Cerebellum (tissue), 4 donors: ENCODE measurements at places on chromosomes 7 and 10.

- DNase-seq, result no peak
Measured at GRCh38 chr10:133279326-133280226, 2.9 kb upstream of the ADAM8 start.

DNA sequence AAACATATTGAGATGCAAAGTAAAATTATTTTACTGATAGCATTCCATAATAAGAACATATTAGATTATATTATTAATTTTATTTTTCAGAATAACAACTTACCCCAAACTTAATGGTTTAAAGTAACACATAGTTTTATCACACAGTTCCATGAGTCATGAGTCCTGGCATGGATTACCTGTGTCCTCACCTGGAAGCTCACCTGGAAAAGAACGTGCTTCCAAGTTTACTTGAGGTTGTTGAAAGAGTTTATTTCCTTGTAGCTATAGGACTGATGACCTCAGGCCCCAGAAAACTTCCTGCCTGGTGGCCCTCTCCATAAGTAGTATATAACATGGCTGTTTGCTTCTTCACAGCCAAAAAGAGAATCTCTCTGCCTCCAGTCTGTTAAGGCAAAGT, 254.6 kb downstream of the TFEC start:
- no peak for DNase-seq

DNA sequence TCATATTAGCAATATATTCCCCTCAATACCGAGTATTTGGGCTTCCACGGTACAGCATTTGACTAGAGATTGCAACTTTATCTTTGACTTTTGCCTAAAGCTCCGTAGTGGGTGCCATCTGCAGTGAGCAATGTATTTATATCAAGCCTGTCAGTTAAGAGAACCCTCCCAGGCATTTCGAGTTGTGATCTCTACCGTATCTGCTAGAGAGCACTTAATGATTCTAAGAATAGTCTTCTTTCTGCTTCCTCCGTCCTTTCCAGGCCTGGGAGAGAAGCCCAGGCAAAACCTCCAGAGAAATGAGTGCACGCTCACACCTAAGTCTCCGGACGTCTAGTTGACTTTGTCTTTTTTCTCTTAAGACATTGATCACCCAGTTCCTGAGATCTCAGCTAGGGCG, 210.6 kb downstream of the KLF6 start:
- no peak for DNase-seq

DNA sequence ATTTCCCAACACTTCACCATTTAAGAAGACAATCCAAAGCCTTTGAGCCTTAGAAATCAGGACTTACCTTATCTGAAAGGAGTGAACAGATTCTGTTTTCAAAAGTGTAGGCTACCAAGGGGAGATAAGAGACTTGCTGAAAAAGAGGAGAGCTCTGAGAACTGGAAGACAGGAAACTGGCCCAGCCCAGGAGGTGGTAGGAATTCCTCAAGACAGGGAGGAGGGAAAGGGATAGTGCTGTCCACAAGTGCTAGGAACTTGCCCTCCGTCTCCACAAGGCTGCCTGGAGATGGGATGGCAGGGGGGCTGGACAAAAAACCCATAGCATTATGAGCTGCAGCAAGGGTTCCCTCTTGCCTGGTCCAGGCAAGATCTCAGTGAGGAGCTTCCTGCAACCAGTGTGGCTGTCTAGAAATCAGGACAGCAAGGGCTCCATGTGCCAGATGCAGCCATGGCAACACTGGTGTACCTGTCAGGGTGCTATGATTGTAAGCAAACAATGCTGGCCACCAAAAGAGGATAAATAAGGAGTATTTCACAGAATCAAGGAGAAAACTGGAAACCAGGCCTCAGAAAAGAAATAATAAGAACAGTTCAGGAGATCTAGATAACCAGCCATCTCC, 22.7 kb upstream of the FRMD4A start:
- DNase-seq, result no peak

GRCh38 chr7:96045919-96046318, 273.6 kb downstream of the DYNC1I1 start:
- DNase-seq, result no peak

DNA sequence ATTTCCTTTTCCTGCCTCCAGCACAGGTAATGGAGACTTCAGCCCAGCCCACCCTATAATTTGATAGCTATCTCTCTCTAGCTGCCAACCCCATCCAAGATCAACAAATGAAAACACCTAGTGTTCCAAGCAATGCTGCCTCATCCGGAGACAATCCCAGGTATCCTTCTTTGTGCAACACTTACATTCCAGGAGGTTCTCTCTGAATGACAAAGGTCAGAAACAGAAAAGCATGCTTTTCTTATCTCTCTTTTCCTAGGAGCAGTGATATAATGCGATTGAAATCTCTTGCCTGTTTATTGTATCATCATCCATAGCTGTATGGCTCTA, 699.3 kb downstream of the INHBA start:
- DNase-seq, result no peak

DNA sequence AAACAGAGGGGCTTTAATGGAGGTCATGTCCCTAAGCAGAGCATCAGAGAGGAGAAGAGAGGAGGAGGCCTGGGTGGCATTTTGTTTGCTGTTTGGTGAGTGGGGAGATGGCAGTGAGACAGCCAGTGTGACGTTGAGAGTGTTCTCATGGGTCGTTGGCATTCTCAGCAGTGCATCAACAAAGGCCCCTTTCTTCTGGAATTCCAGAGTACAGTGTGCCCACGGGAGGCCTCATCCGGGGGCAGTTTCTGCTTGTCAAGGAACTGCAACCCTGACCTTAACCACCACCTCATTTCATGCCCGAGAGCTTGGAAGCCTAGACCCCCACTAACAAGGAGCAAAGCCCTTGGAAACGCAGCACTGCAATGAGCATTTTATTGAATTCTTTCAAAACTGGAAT, 92.9 kb downstream of the CELF2 start:
- DNase-seq, result no peak

GRCh38 chr7:151762583-151763245, 114.2 kb downstream of the PRKAG2 start:
- DNase-seq, result peak; percentile 74

GRCh38 chr7:158648787-158649186, 55.8 kb downstream of the NCAPG2 start:
- DNase-seq, result no peak

- no peak for DNase-seq
Measured at GRCh38 chr7:27062946-27063345, 32.9 kb downstream of the HOXA1 start.

GRCh38 chr10:110793886-110794285, 77.8 kb upstream of the PDCD4 start:
- no peak for DNase-seq

- peak; percentile 15 for DNase-seq
Measured at GRCh38 chr7:112938863-112939573, 147.6 kb downstream of the GPR85 start.

DNA sequence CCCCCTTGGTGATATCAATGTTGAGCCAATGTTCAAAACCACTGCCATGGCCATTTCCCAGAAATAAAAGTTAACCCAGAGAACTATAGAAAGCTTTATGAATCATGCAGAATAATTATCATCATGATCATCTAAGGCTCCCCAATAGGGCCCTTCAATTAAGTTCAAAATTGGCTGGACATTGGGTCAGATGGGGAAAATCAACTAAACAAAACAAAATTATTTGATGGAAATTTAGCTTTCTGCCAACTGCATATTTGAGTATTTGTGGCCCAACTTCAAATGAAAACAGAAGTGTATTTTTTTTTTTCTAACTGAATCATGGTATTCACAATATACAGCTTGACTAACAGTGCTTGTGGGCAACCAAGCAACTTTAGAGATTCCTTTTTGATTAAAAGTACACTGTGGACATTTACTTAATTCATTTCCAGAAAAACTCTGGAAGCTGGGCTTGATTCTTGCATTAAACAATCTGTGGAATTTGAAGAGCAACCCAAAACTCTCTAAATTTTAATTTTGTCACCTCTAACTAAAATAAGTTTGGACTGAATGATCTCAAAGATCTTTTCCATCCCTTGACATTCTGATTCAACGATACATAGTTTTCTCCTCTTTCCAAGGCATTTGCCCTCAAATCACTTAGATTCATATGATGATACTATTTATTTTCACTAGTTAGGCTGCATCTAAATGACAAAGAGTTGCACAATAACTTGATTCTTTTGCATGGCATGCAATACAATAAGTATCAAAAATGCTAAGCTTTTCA, 203.2 kb downstream of the AHR start:
- no peak for DNase-seq

DNA sequence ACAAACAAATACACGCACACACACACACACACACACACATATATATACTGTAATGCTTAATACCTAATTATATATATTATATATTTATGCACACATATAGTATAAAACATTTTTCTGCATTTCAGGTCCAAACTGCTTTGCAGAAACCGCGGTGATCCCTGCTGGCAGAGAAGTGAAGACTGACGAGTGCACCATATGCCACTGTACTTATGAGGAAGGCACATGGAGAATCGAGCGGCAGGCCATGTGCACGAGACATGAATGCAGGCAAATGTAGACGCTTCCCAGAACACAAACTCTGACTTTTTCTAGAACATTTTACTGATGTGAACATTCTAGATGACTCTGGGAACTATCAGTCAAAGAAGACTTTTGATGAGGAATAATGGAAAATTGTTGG, 138.5 kb downstream of the VWC2 start:
- peak; percentile 72 for DNase-seq

DNA sequence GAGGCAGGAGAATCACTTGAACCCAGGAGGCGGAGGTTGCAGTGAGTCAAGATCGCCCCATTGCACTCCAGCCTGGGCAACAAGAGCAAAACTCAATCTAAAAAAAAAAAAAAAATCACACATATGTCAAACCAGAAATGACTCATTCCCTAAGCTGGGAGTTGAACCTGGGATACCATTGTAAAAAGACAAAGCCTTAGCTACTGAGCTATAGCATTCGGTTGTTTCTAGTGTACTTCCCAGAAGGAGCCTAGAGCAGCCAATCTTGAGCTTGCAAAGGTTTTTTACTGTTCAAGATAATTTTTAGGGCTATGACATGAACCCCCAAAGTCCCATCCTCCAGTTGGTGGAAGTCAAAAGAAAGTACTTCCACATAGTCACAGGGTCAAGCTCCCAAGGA, 87.9 kb downstream of the ZNF467 start:
- DNase-seq, result no peak

DNA sequence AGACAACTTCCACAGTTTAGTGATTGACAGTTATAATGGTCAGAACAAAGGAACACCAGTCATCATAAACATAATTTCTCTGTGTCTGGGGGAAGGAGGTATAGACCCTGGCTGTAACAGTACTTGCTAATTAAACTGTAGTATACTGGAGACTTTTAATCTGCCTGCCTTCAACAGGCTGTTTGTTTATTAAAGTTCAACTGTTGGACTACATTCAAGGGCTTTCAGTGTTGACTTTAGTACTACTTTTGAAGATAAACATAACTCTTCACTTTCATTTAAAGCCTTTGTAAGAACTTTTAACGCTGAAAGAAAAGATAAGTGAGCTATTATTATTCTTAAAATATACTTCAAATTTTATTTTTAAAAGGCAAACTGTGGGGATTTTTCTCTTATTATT, 15.5 kb upstream of the PTTG1IP2 start:
- no peak for DNase-seq

DNA sequence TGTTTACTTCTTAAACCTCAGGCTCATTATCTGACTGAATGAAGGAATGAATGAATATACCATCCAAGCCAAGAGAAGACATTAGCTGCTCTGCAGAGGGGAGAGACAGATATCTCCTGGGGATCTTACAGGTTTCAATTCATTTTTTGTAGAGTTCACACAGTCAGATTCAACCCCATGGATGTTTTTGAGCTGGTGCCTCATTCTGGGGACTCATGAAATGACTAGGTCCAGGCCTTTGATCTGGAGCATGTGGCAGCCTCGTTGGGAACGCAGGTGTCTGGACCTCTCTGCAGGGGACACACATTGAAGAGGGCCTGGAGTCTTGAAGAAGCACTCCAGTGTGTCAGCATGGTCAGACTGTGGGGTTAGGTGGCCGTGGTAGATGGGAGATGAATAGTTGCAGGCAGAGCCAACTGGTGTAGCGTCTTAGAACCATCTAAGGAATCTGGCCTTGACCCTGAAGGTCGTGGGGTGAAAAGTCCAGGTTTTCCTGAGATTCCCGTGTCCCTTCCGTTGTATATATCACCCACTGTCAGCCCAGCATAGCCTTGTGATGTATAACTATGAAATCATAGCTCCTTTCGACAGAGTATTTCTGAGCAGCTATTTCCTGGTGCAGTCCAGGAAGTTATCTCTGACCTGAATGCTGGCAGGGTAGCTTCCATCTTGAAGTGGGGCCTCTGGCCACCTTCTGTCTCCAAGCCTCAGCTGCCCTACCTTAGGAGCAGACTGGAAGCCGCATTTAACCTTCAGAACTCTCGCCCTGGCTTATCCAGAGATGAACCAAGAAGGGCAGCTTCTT, 22.3 kb downstream of the BTBD16 start:
- DNase-seq, result no peak

DNA sequence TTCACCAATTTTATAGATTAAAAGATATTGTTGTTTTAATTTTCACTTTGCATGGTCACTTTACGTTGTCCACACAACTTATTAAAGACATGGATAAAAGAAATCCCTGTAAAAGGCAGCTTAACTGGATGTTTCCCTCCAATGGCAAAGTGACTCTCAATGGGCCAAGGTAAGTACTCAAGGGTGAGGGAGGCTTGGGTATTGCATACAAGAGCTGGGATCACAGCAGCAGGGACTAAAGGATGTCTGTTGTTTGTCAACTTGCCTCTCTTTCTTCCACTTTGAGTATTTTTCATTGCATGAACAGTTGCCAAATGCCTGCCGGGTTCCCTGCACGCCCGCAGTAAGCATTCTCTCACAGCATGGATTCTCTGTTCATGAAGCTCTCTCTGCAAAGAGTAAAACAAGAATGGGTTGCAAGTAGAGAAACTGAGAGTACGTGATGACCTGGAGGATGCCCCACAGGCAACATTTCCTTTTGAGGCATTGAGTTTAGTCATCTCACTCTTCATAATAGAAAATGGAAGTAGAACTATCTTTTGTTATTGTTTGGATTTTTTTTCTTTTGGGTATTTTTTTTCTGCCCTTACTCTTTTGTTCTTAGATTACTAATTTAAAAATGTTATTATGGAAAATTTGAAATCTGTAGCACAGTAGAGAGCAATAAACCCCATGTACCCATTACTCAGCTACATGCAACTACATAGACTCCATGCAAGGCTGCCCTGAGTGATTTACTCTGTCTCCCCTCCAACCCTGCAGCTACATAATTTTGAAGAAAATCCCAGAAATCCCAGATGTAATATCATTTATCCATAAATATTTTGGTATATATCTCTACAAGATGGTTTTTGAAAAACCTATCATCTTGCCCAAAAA, 26.3 kb downstream of the GPR141 start:
- no peak for DNase-seq

DNA sequence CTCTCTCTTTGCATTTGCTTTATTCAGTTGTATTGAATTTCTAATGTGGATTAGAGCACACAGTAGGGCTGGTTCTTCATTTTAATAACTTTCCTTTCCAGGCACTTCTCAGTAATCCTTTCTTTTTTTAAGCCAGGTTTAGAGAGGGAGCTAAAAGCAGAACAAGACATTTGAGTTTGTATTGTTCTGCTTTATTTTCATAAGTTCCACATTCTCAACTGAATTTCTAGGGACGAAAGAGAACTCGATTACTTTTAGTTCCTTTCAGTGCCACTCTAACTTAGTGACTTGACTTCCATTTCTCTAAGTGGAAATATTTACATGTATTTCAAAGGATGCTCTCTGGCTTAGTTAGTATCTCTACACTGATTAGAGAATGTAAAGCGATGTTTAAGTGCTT, 145.6 kb downstream of the EXOC4 start:
- DNase-seq, result no peak
